Activated naive CD4-positive, alpha-beta T cell (primary cell): ENCODE measurements at places on chromosomes 2 and 18.

DNA sequence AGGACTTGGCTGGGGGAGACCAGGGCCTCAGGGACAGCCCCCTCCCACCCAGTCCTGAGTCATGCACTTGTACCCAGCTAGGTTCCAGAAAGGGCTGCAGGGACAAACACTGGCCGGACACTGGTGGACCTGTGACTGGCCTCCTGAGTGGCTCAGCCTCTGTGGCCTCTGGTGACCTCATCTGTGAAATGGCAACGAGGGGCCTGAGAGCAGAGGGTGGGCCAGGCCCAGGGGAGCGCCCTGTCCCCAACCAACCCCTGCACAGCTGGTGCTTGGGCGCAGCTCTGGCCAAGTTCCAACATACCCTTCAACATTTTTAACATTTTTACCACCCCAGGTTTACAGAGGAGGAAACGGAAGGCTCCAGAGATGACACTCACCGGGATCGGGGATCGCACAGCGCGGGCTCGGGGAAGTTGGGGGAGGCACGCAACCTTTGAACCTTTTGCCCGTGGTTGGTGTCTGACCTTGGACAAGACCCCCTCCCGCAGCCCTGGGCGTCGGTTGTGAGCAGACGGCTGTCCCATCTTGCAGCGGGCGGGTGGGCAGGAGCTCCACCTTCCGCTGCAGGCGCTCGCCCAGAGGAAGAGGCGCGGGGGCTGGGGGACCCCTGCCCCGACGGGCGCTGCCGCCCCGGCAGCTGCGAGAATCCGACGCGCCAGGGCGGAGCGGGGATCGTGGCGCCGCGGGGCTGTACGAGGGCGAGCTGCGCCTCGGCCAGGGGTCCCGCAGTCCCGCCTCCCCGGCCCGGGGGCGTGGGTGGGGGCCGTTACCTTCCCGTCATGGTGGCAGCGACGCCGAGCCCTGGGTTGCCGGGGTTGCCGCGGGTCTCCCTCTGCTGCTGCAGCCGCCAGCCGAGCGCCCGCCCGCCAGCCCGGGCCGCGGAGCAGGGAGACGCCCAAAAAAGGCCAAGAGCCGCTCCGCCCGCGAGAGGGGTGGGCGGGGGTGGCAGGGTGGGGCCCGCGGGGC, 805 bp downstream of the LIMS2 start:
- no peak for DNase-seq

GRCh38 chr18:48662011-48662661, 123.3 kb downstream of the CTIF start:
- no peak for DNase-seq

- DNase-seq = no peak
These were observed 68.6 kb upstream of the PELI1 start for GRCh38 chr2:64212801-64213321.

GRCh38 chr2:15744820-15745219, 153.2 kb downstream of the DDX1 start:
- no peak for DNase-seq

- no peak for DNase-seq
These were observed 32.6 kb upstream of the INSIG2 start for GRCh38 chr2:118055512-118056164.

DNA sequence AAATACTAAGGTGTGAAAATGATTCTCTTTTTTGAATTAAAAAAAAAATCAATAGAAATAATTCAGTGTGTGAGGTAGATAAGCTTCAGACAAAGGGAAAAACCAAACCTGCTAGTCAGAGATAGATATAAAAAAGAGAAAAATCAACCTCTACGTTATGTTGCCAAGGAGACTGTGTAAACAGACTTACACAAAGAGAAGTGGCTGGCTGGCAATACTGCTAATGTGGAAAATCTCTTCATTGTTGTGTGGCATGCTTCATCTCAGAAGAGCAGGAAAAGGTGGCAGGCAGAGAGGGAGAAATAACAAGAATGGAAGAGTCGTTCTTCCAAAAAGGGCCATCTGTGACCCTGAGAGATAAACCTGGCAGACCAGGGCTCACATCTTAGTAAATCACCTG, 200.8 kb downstream of the SLC8A1 start:
- no peak for DNase-seq

DNA sequence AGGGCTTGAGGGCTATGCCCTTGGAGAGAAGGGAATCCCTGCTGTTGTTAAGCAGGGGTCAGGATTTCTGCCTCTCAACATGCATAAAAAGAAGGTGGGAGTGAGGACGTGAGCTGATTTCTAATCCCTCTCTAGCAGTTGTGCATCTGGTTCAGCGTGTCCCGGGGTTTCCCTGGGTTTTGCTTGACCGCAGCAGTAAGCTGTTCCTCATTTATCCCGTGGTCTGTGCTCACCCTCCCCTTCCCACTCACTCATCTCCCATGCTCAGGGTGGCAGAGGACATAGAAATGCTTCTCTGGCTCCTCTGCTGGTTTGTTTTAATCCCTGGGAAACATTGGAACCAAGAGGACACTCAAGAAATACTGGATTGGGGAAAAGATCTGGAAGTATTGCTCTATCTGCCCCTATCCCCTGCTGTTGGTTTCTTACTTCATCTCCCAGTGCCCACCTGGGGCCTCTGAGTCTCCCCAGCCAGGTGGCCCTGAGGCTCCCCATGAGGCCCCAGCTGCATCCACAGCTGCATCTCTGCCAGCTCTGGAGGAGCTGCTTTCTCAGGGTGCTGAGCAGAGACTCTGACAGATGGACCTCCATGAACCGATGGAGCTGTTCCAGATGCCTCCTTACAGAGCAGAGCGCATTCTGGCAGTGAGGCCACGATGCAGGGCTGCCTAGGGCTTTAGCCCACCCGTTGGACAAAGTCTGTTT, 36.1 kb downstream of the TET3 start:
- DNase-seq = no peak

- DNase-seq = no peak
These were observed 1038.6 kb downstream of the CBLN2 start for GRCh38 chr18:71505526-71505925.

GRCh38 chr2:207035875-207036274, 96.6 kb downstream of the CPO start:
- no peak for DNase-seq

GRCh38 chr2:206115026-206115578, 29.1 kb upstream of the INO80D start:
- no peak for DNase-seq

GRCh38 chr2:120511947-120512710, 166.2 kb downstream of the INHBB start:
- DNase-seq = no peak

DNA sequence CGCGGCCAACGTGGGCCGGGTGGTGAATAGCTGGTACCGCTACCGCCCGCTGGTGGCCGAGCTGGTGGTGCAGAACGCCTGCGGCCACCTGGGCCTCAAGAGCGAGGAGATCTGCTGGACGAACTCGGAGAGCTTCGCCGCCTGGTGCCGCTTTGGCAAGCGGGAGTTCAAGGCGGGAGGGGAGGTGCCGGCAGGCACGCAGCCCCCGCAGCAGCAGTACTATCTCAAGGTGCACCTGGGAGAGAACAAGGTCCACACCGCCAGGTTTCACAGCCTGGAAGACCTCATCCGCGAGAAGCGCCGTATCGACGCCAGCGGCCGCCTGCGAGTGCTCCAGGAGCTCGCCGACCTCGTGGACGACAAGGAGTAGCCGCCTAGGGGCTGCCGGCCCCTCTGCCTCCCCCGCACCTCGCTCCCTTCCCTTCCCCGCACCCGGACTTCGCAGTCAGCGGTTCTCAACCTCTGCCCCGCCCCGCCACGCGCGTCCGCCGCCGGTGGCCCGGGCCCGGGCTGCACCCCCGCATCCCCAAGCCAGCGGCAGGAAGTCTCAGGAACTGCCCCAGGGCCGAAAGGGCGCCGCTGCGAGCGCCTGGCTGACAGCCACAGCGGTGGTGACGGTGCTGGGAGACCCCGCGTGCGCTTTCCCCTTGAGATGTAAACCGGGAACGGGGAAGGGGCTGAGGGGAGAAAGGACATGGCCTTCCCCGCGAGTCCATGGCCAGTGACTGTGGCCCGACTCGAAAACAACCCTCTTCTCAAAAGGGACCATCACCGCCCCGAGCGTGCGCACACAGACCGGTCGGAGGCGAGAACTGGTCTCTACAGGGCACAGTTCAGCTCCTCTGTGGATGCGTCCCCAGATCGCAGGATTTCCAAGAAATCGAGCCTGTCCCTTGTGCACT, 2.2 kb downstream of the LRATD1 start:
- no peak for DNase-seq

GRCh38 chr2:12017499-12018157, 271.2 kb downstream of the LPIN1 start:
- no peak for DNase-seq

DNA sequence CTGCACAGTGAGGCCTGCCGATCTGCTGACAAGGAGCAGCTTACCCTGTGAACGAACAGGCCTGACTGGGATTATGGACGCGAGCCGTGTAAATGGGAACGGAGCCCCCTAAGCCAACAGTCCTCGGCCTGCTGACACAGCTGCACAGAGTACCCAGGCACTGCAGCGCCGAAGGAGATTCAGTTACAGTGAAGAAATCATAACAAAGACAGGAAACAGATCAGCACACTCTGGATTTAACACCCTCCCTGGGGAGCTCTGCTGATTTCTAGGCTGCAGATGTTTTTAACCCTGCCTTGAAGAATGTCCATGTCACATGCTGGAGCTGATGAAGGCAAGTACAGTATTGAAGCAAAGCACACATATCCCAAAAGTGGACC, 43.4 kb downstream of the COLEC12 start:
- DNase-seq = no peak

DNA sequence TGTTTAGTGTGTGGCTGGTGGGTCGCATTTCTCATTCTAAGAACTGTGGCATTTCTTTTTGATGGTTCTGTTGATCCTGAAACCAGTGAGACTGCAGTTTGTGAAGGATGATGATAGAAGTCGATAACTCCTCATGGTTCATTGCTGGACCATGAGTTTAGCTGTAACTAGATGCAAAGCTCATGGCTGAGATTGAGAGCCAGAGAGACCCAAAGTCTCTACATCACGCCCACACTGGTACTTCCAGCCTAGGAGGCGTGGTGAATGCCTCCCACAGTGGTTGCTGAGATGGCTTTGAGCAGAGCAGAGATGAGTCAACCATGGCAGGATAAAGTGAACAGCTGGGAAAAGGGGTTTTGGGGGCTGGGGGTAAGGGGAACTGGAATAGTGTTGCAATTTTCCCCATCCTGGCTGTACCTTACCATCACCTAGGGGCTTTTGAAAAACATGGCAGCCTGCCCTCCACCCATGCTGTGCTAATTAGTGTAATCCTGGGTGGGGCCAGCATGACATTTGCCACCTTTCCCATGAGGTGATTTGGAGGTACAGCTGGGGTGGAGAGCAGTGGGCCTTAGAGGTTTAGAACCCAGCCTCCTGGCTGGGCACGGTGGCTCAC, 24.1 kb downstream of the INPP4A start:
- DNase-seq = no peak

GRCh38 chr2:19349911-19350677, 8.3 kb downstream of the OSR1 start:
- DNase-seq = no peak

GRCh38 chr2:3151153-3151918, 226.3 kb downstream of the EIPR1 start:
- no peak for DNase-seq

DNA sequence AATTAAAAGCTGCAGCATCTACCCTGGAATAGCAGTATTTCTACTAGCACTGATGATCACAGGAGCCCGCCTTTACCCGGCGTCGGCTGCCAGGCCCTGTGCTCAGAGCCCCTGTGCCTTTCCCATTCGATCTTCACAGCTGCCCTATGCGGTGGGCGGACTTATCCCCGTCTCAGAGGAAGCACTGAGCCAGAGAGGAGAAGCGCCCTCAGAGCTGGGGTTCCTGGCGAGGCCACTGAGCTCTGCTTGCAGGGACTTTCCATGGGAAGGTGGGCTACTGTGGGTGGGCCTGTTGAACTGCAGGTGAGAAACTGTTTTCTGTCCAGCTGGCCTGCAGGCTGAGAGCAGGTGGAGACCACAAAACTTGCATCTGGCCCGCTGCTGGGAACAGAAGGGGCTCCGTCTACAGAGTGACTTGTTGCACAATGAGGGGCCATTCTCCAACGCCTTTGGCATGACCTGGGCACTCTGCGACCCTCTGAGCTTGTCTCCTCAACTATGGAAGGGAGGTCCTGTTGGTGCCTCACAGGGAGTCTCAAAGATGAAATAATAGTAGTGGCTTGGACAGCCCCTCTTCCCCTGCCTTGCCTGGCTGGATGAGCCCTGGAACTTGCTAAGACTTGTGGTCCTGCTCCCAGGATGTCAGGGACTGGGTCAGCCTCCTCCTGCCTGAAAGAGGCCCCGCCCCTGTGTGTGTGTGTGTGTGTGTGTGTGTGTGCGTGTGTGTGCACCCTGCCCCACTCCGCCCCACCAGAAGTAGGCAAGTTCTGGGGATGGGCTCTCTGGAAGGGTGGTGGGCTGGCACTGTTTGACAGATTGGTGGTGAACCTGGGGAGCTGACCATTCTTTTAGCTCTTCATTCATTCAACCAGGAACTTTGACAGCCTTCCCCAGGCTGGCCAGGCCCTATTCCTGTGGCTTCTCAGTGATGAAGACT, 32.7 kb downstream of the GLI2 start:
- DNase-seq = no peak

DNA sequence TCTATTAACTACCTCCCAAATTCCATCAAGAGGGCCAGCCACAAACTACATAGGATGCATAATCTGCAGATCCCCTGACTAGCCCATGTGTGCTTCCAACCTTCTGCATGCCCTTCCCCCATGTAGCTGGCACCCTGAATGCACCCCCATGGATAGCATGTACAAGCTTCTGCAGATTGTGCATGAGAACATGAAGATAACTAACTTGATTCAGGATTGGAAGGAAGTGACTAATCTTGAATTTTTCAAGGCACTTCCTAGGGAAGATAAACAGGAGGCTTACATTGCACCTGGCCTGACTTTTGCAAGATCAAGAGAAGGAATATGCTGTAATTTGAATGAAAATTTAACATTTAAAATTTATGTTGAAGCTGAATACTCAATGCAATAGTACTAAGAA, 66.7 kb downstream of the CDC42EP3 start:
- DNase-seq = no peak

DNA sequence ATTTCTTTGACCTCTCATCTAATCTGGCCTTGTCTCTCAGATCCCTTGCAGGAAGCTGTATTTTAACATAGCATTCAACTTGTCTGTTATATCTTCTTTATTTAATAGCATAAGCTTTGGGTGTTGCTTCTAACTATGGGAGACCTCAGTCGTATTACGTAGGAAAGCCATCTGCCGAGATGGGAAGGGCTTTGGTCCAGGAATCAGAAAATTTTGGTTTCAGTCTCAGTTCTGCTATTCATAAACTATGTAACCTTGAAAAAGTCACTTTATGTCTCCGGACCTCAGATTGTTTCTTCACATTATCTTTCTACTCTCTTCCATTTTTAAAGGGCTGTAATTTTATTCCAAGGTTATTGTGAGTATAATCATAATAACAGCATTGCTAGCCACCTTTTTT, 297.7 kb downstream of the SATB2 start:
- no peak for DNase-seq

DNA sequence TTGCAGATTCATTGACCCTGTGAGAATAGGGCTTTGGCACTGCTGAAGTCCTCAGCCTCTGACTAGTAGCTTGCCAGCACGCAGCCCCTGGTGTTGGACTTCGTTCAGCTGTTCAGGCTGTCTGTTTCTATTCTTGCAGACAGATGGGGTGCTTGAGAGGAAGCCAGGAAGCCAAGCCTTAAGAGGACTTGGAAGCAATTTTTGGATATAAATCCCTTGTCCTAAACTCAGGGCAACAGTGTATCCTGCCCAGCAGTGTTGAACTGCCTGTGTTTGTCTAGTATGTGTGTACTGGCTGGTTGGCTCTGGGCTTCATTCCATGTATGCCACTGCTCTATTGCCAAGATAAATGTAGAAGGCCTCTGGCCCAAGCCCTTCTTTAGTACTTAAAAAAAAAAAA, 108.6 kb downstream of the COMMD1 start:
- DNase-seq = no peak
